HCT116 (cell line): ENCODE measurements at places on chromosomes 13 and 19. TPM values are rescaled to one million over a fixed set of nuclear protein-coding genes. Genes with fewer than 3 reads are reported as not detected.

GRCh38 chr19:49117677-49118564 is 1.0 kb downstream of the C19orf73 start:
- no peak for DNase-seq

DNA sequence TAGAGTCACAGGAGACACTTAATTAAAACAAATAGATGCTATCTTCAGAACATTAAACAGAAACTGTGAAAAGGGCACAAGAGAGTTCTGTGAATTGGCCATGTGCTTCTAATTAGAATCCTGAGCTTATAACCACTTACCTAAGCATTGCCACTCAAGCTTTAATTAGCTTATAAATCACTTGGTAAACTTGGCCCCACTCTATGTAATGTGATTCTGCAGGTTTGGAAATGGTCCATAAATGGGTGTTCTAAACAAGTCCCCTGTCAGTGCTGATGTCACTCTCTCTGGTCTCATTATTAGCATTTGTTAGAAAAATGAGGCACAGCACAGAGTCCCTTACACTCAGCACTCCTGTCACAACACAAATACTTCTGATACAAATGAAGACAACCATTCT is 18.0 kb downstream of the ZNF91 start:
- no peak for DNase-seq

- no peak for DNase-seq
Measured at GRCh38 chr13:27005556-27005955, 166.1 kb downstream of the USP12 start.

GRCh38 chr19:34155686-34156085 is 16.6 kb upstream of the LSM14A start:
- no peak for DNase-seq

GATAD2A gene
- total RNA-seq = 130 TPM

PRKACA gene
- 95.7 TPM for total RNA-seq

GFY gene
- total RNA-seq = 2.6 TPM

GRCh38 chr19:13097463-13098258 is 5.0 kb downstream of the LYL1 start:
- DNase-seq = no peak

DNA sequence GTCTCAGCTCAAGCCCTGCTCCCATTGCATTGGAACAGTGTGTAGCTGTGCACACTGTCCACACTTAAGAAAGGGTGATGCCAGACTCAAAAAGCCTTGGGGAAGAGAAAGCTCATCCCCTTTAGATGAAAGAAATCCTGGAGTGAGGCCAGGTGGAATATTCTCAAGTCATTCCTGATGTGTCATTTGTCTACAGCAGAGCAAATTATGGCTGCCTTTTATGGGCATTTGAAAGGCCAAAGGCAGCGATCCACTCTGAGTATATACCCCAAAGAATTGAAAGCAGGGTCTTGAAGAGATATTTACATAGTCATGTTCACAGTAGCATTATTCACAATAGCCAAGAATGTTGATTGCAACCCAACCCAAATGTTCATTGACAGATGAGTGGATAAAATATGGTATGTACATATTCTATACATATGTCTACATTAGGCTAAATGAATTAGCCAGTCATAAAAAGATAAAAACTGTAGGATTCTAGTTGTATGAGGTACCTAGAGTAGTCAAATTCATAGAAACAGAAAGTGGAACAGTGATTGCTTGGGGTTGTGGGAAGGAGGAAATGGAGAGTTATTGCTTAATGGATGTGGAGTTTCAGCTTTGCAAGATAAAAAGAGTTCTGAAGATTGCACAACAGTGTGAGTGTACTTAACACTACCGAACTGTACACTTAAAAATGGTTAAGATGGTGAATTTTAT is 214.9 kb downstream of the KCNRG start:
- DNase-seq = no peak

DNA sequence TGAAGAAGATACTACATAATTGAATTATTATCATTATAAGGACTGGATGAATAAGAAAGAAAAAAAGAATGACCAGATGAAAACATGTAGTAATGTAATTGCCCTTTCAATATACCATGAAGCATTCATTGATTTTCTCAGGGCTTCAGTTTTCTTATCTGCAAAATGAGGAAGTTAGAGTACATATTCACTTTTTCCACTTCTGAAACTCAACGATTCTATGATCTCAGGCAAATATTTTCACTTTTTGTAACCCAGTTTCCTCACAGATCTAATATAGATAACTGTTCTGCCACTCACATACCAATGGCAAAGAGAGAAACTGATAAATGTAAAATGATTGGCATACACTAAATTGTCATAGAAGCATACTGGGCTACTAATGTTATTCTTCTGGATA is 856.6 kb upstream of the KLHL1 start:
- DNase-seq = no peak

LDLR gene
- 92.4 TPM for total RNA-seq

GRCh38 chr13:74620308-74620707 is 486.1 kb upstream of the KLF12 start:
- DNase-seq = no peak

MISP gene
- 38.2 TPM for total RNA-seq

GRCh38 chr13:46621133-46621532 is 68.2 kb downstream of the LRCH1 start:
- DNase-seq = no peak

DNA sequence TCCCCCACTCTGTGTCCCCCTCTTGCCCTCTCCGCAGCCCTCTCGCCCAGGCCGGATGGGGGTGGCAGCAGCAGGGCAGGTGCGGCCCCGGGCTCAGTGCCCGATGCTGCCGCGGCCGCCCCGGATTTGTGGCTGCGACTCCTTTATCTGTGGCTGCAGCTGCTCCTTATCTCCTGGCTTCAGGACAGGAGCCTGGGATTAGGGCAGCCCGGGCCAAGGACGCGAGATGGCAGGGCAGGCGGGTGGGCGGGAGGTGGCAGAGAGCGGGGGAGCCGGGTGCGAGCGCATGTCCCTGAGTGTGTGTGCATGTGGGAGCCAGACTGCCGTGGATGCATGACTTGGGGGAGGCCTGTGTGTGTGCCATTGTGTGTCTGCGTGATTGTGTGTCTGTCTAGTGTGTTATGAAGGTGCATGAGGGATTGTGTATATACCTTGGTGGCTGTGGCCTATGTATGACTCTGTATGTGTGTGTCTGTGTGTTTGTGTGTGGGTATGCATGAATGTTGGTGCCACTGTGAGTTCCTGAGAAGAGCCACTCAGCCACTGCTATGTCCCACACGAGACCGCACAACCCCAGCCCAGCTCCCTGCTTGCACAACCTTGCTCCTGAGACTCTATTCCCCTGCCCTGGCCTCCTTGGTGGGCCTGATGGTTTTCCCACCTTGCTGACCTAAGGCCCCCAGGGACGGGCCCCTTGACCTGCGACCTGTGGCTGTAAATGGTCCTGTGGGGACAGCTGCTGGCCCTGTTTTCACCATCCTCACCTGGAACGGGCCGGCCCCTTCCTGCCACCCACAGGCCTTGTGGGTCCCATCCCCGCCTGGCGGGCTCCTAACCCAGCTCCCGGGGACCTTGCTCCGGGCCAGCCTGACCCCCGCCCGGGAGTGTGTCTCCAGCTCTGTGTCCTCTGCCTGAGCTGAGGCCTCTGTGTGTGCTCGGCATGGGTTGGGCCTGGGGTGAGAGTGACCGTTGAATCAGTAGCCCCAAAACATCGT is 5.3 kb upstream of the NRTN start:
- no peak for DNase-seq

DNA sequence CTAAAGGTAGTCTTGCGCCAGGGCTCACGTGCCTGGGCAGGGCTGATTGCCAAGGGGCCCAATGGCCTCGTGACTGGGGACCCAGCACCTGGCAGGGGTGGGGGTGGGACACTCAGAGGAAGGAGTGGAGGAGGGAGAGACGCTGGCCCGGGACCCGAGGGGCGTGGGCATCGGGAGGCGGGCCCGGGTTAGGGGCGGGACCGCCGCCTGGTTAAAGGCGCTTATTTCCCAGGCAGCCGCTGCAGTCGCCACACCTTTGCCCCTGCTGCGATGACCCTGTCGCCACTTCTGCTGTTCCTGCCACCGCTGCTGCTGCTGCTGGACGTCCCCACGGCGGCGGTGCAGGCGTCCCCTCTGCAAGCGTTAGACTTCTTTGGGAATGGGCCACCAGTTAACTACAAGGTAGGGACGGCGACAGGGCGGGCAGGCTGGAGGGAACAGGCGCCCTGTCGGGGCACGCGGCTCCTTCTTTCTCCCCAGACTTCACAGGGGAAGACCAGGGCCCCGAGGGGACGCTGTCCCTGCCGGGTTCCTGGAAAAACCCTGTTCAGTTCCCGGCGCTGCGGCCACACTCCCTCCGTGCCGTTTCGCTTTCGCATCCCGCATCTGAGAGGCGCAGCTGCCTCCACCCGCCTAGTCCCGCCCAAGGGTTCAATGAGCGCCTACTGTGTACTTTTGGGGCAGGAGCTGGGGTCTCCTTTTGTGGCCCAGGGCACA is at the start of gene IFI30:
Gene IFI30 (plus strand): TSS at position 242 of the 717 bp plus-strand sequence. CDS start 29 bp downstream, at position 271.
- DNase-seq = no peak

DNA sequence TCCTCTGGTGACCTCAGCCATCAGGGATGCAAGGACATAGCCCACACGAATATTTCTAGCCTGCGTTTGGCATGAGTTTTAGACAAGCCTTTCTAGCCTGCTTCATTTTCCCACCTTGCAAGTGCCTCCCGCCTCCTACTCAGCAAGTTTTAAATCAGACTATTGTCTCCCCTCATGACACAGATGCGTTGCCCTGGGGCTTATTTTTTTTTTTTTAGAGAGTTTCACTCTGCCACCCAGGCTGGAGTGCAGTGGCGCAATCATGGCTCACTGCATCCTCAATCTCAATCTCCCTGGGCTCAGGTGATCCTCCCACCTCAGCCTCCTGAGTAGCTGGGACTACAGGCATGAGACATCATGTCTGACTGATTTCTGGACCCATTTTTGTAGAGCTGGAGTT is 14.6 kb downstream of the GJB2 start:
- no peak for DNase-seq

KLK1 gene
- 3.3 TPM for total RNA-seq

DNA sequence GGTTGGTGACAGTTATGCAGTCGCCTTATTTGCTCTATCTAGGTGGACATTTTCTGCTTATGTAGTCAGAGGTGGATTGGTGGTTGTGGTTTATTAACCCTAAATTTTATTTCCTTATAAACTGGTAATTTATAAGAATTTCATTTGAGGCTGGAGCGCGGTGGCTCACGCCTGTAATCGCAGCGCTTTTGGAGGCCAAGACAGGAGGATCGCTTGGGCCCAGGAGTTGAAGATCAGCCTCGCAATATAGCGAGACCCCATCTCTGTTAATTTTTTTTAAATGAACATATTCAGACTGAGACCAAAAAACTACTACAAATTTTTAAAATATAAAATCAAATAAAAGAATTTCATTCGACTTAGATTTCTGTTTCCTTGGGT is 810 bp downstream of the ZNF627 start:
- DNase-seq = no peak

DNA sequence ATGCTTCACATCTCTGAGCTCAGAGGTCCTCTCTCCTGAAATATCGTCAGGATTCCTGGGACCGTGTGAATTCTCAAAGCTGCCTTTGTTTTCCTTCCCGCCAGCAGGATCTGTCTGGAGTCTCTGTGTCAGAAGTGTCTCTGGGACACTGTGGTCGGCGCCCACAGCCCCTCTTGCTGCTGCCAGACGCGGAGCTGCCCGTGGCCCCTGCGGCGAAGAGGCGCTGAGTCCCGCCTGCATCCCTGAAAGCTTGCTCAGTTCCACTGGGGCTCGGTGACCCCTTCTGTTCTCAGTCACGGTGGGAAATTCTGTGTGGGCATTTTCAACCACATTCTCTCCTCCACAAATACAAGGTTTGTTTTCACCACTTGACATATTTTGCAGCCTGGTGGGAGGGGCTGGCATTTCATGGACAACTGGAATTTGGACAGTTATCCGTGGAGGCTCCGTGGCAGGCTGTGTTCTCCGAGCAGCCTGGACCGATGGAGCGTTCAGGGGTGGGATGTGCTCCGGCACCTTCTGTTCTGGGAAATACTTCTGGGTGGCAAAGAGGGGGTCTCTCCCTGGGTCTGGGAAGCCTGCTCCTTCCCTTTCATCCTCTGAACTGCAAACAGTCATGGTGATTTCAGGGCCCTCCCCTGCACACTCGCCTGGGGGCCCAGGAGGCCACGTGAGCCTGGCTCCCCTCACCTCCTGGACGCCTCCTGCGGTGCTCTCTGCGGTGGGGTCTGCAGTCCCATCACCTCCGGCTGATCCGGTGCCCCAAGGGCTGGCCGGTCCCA is 42.6 kb upstream of the GRTP1 start:
- no peak for DNase-seq

SMIM44 gene
- total RNA-seq = not detected

PNPLA6 gene
- 159 TPM for total RNA-seq

- DNase-seq = no peak
Measured at GRCh38 chr19:40398417-40399131, 8.6 kb upstream of the HIPK4 start.

- DNase-seq = peak; percentile 87
Measured at GRCh38 chr19:47227352-47228167, 3.4 kb downstream of the BBC3 start.

DNA sequence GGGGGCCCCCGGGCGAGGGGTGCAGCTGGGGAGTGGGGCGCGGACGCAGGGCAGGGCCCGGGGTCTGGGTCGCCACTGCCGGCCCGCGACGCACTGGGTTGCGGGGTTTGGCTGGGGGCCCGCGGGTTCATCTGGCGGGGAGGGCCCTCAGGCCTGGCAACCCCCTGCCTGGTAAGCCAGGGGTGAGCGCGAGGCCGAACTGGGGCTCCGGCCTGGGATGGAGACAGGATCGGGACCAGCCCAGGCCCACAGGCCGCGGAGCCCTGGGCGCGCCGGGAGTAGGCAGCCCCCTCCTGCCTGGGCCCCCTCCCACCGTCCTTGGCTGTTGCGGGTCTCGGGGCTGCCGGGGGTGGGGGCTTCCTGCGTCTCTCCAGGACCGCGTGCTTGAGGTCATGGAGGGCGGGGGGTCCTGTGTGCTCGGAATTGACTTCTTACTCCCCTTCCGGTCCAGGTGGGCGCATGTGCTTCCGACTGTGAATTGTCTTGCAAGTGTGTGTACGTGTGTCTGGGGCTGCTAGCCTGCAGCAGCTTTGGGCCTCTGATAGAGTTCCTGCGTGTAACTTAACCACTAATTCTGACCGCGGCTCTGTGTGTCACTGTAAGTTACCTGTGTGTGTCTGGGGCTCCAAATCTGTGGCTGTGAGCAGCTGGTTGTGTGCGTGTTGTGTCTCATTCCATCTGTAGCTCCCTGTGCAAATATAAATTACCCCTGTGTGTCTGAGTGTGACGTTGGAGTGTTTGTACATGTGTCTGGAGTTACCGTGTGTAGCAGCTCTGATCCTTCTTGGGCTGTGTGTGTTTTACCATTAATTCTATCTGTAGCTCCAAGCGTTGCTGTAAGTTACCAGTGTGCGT is 751 bp downstream of the GRAMD1A start:
- DNase-seq = no peak

- DNase-seq = no peak
Measured at GRCh38 chr13:40272776-40273139, 393.7 kb downstream of the FOXO1 start.

APOE gene
- 7.2 TPM for total RNA-seq

GRCh38 chr13:79710376-79710775 is 229.4 kb downstream of the NDFIP2 start:
- DNase-seq = no peak

- DNase-seq = no peak
Measured at GRCh38 chr19:13252569-13253335, 102.5 kb downstream of the IER2 start.

DNA sequence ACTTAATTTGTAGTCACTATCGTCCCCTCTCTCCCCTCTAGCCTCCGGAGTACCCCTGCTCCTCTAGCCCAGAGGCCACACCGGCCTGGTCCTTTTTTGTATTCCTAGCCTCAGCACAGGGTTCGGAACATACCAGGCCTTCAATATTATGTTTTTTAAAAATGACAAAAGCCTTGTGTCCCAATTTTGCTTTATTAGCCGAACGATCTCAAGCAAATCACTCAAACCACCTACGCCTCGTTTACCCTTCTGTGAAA is 463 bp upstream of the POMP start:
- no peak for DNase-seq

GRCh38 chr19:19345232-19345631 is 24.6 kb downstream of the MAU2 start:
- DNase-seq = no peak
